NCI-H524 (cell line): ENCODE measurements at places on chromosomes 1 and 21.

- no peak for DNase-seq
Observed at GRCh38 chr1:84853741-84854721, 39.0 kb downstream of the LPAR3 start.

- DNase-seq = peak; percentile 40
Observed at GRCh38 chr1:42913426-42914091, 45.1 kb downstream of the SLC2A1 start.

DNA sequence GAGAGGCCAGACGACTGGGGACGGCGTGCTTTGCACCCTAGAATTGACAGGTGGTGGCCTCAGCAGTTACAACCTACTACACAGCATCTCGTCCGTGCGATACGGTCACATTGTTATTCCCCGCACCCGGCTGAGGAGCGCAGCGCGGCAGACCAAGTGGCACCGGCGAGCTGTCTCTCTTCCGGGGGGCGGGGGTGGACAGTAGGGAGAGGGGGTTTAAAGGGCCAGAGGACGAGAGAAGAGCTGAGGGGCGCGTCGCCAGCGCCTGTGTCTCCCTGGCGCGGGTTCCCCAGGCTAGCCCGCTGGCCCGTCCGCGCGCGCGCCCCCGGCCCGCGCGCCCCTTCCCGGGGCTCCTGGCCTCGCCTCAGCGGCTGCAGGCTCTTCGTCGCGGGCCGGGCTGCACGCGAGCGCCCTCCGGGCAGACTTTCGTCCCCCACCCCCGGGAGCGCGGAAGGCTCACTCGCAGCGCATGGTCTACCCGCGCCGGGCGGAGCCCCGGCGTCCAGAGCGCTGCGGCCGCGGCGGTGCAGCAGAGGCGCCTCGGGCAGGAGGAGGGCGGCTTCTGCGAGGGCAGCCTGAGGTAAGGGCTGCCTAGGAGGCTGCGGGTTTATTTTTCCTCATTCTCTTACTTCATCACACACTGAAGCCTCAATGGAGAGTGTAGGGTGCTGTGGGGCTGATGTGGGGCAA, at the start of gene PDE4B:
Gene PDE4B (plus strand): TSS at position 227 of the 690 bp plus-strand sequence.
- DNase-seq = peak; percentile 17

DNA sequence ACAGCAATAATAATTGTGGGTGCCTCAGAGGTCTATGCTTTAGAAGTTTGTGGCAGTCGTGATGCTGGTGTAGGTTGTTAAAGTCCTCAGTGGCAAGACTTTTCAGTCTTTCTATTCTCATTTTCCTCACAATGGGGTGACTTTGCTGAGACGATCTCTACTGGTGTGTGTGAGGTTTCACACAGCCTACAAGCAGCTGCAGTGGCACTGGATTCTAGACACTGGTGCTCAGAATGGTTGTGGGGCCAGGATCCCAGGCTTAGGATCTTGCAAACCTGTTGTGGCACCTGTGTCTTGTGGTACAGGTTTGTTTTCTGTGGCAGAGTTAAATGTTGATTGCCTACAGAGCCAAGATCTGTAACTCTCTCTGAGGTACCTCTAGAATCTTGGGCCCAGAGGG, 581.2 kb downstream of the PTPRC start:
- no peak for DNase-seq

DNA sequence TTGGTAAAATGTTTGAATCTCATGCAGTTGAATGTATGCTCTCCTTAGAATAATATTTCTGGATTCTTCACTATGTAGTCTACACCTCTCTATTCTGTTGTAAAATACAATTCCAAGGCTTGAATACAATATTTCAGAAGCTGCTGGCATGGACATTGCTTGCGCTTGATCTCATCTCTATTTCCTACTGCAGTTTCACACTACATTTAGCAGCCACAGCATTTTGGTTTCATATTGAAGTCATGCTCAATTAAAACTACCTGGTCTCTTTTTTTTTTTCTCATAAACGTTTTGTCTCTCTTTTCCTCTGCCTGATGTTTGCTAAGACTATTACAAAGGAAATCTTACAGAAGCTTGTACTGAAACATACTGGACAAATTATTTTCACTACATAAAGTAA, 631.0 kb upstream of the TMPRSS15 start:
- no peak for DNase-seq

DNA sequence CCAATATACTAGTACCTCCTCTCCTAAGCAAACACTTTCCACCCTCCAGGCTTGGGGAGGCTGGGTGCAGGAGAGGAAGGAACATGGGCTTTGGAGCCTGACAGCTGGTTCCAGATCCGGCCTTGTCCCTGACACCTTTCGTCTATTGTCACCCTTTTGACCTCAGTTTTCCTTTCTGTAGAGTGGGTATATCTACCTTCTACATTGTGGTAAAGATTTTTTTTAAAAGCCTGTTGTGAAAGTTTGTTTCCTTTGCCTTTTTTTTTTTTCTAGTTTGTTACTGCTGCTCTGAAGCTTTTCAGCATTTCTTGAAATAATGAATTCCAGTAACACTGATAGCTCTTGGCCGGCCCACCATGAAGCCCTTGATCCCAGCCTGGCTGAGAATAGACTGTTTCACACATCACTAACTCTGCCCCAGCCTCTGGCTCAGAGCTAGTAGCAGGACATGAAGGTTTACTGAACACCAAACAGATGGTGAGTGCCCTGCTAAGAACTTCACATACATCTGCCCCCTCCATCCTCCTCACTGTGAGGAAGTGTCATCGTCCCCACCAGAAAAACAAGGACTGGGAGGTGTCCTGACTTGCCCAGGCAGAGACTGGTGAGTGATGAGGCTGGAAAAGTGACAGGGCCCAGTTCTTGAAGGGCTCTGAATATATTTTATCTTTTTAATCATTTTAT, 33.0 kb upstream of the ID3 start:
- DNase-seq = peak; percentile 97

- DNase-seq = no peak
Observed at GRCh38 chr1:246032984-246033383, 474.1 kb downstream of the SMYD3 start.

DNA sequence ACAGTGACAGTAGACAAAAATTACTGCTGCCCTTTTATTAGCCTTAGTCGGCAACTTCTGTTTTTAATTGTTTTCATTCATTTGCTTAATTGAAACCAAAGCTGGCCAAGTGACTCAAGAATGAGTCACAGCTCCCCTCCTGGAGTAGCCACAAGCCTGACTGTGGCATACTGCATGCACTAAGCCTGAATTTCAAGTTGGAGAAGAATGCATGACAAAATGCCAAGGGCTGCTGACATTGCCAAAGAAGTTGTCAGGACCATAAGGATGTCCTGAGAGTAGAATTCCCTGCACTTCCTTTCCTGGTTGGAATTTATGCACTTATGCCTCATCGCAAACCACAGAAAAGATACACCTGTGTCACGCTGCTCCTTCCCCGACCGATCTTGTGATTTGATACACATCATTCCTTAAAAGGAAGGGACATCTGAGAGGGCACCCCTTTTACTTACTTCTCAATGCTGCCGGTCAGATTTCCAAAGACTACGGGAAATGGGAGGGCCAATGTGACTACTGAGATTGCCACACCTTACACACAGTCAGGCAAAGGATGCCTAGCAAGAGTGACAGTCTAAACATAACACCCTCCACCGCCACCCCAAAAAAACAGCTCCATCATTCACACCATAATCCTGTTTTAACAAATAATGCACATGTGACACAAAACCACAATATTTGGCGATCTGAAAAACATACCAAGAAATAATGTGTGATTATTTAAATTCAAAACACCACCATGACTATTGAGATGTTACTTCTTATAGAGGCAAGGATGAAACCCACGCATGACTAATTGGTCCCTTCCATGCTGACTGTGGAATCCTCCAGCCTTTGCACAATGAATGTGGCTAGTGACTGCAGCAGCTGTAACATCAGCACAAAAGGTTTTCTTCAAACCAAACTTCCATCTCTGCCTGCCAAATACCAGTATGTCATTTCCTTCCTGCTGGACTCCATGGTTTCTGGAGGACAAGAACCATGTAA, 28.2 kb downstream of the VAV3 start:
- DNase-seq = no peak

- peak; percentile 52 for DNase-seq
Observed at GRCh38 chr1:218031901-218032300, 253.2 kb upstream of the RRP15 start.

GRCh38 chr1:156006666-156007376, 13.9 kb downstream of the SSR2 start:
- no peak for DNase-seq

DNA sequence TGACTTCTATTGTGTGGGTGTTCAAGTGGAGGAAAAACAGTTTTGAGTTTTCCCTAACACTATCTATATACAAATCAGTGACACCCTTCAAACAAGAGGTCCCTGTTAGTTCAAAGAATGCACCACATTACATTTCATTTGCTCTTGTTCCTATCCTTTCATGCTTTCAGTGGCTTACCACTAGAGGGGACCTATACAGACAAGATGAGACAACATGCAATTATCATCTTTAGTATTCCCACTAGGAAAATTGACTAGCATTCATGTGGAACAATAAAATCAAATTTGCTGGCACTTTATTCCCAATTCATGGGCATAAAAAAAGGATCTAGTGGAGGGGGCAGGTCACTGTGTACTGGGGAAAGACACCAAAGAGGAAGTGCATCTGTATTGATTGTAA, 13.3 kb upstream of the SIPA1L2 start:
- no peak for DNase-seq

DNA sequence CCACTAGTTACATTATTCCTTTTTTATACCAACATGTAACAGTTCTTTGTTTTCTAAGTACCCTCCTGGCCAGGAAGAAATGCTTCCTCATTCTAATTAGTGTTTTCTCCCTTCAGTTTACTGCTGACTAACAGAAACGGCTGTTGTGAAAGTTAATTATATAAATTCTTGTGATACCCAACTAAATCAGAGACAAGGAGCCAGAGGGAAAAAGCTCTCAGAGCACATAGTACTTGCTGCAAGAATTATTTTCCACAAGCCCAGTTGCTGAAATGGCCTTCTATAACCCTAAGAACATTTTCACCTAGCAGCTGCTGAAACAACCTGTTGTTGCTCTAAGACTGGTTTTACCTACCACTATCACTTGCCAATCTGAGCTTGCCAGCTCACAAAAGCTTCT, 82.4 kb downstream of the FAF1 start:
- no peak for DNase-seq
